ENCODE measurements at places on chromosomes 2 and 18.

- no peak for DNase-seq
These were observed 20.1 kb upstream of the ACMSD start for GRCh38 chr2:134818321-134818720.

DNA sequence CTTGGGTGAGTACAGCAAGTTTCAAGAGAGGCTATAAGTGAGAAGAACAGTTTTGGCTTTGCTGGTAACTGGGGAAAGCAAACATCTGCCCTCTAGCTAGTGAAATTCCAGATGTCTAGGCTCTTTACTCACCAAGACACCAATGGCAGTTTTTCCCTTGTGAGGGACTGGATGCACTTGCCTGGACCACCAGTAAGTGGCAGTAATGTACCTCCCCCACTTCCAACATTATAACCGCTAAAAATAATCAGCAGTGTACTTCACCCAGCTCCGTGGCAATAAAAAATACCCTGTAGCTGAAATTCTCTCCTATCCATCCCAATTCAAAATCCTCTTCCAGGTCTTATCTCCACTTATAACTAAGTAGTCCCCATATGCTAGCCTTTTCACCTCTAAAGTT, 383.9 kb downstream of the ARHGAP15 start:
- no peak for DNase-seq

GRCh38 chr2:176769021-176769420, 443.6 kb upstream of the HNRNPA3 start:
- DNase-seq: no peak

DNA sequence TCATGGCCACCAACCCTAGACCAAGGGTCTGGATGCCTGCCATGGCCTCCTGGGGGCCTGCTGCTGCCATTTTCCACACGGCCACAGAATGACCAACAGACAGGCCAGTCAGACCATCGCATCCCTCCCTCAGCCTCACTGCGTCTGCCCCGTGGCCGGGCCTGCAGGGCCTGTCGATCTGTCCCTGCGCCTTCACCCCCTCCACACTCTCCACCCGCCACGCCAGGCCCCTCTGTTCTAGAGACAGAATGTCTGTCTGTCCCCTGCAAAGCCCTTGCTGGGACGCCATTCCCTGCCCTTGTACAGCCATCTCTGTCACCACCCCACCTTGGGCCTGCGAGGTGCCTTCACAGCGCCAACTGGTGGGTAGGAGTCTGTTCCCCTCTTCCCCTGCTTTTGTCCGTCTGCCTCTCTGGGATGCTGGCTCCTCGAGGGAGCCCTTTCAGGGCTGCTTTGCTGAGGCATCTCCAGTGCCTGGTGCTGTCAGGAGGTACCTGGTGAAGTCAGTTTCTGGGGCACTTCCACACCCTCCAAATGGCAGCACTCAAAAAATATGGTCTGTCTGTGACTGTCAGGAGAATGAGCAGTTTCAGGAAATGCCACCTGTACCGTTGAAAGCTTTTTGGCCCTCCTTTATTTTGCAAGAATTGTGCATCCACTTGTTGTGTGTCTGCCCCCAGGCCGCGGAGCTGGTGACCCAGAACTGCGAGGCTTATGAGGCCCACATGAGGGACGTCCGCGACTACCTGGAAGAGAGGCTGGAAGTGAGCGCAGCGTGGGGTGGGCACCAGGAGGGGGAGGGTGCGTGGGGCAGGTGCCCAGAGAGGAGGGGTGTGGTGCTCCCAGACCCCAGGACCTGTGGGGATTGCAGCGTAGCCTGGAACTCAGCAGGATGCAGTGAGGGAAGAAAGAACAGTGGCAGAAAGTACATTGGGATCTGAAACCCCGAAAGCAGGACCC, 6.7 kb upstream of the ESPNL start:
- no peak for DNase-seq

- no peak for DNase-seq
These were observed 134.7 kb downstream of the LYPD6B start for GRCh38 chr2:149173220-149173619.

GRCh38 chr2:67773851-67774250, 289.0 kb downstream of the C1D start:
- DNase-seq: no peak

DNA sequence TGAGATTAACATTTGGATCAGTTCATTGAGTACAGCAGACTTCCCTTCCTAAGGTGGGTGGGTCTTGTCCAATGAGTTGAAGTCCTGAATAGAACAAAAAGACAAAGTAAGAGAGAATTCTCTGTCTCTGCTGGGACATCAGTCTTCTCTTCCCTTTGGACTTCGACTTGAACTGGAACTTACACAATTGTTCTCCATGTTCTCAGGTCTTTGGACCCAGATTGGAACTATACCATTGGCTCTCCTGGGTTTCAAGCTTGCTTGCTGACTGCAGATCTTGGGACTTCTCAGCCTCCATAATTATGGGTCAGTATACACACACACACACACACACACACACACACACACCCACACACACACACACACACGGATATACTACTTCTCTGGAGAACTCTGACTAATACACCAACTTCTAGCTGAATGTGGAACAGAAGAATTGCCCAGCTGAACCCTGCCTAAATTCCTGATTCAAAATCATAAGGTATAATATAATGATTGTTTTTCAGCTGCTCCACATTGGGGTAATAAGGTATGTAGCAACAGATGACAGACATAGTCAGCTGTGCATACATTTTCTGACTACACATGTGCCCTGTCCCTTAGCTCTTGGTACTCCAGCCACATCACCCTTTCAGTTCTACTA, 214.0 kb downstream of the TGIF1 start:
- DNase-seq: no peak

DNA sequence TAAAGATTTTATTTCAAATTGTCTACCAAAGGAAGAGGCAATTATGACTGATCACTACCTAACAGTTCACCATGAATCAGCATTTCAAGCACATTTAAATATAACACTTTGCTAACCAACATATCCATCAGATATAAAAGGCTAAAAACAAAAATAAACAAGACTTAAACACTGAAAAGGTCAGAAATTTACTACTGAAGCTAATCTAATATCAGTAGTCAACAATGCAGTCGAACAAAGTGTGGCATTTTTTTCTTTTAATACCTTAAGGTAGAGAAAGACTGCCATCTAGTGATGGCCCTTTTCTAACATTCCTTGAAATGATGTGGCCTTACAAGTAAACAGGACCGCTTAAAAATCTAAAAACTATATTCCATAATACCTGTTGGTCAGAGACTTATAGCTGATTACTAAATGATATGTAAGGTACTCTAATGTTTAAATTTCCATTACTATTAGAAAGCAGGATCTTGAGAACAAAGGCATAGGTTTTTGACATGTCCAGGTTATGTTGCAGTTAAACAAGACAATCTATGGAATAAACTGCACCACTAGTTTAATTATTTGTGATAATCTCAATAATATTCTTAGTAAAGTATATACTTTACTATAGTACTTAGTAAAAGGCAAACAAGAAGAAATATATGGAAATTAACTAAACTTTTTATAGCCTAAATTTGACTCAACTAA, 80.0 kb downstream of the EXOC6B start:
- DNase-seq: no peak

DNA sequence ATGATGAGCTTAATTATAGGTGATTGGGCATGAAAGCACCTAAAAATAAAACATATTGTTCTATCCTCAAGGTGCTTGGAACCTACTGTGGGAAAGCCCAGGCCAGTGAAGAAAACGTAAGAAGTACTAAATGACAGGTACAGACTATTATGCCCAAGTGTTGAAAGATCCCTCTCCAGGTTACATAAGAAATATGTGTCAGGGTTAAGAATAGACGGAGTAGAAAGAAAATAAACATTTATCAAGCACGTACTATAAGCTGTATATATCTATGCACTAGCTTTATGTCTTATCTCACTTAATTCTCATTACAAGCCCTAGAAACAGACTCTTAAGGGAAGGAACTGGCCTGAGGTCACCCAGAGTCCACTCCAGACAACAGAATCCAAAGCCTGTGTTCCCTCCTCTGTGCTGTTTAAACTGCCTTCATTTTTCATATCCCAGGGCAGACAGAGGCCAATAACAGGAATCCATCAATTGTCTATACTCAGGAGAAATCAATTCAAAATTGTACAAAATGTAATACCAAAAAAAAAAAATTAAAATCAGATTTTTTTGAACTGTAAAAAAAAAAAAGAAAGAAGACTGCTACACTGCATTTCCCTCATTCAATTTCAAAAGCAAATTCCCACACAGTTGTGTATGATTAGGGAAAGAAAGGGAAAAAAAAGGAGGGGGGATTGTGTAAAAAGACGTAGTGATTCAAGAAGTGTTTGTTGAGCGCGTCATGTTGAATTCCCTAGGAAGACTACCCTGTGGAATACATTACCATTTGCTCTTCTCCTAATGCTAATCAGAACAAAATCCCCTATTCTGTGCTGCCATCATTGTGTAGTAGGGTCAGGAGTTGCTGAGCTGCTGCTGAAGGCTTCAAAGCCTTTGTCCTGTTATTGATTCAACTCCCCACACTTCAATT, 156.3 kb downstream of the IRS1 start:
- no peak for DNase-seq

GRCh38 chr2:60331115-60331809, 222.2 kb downstream of the BCL11A start:
- DNase-seq: no peak

DNA sequence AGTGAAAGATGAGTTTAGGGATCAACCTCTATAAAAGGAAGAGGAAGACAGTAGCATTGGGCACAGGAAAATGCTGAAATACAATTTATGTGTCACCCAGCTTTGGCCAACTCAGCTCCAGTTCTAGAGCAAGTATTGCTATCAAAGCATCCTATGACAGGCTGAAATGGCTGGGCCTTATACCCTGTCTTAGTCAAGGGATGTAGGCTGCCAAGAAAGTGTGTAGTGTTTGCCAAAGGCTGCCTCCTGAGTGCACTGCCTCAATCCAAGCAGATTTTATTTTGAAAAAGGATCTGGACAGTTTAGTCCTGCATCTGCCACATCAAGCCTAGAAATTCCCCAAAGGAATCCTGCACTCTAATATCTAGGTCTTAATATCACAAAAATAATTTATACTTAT, 359.9 kb upstream of the ZC3H15 start:
- no peak for DNase-seq

DNA sequence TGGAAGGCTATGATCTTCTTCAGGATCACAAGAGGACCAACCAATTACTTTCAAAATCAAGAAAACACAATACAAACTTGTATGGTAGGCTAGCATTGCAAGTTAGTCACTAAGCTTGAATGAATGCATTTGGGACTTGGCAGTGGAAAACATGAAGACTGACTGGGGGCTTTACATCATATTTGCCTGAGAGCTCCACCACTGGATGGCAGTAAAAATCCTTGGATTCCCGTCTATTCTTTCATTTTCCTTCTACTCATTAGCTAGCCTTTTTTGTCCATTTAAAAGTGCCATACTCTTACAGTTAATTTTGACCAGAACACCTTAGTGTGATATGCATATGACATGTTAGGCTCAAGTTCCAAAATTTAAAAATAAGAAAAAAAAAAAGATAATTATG, 63.5 kb upstream of the RASGRP3 start:
- DNase-seq: no peak

DNA sequence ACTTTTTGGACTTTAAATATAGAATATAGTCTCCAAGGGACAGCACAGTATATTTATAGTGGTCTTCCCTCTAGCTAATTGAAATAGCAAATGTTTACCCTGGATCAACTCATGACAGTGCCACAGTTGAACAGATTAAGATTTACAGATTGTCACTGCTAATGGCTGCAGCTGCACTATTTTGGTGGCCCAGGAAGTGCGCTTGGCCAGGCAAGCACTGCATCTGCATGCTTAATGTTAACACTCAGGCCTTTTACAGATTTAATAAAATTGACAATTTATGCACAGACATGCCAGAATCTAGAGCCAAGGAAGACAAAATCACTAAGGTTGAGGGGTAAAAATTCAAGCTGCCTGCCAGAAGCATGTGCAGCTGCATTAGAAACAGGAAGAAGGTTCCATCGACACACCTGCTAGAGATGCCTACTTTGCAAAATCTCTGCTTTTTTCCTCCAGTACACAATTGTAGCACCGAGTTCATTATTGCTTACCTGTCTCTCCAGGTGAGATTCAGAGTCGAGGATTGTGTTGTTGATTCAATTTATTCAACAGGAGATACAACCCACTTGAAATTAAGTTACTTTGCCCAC, 1042.3 kb upstream of the NRXN1 start:
- DNase-seq: no peak

GRCh38 chr2:25207078-25207545, 38.7 kb upstream of the POMC start:
- DNase-seq: no peak

GRCh38 chr2:70087702-70088597, 673 bp downstream of the PCBP1 start:
- no peak for DNase-seq

- DNase-seq: no peak
These were observed 307.4 kb upstream of the KLHL29 start for GRCh38 chr2:23077596-23077995.

DNA sequence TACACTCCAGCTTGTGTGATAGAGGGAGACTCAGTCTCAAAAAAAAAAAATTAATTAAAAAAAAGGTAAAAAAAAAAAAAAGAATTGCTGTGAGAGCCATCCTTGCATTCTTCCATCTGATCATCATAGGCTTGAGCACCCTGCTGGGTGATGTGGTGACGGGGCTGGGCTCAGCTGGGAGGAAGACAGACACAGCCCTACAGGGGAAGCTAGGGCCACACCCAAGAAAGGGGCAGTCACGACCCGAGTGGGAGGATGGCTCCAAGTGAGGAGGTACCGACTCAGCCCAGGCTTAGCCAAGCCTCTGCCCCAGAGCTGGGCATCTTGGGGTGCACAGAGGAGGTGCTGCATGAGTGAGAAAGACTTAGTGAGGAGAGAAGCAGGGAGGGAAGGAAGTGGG, 165.5 kb downstream of the SH3RF3 start:
- DNase-seq: no peak

- no peak for DNase-seq
These were observed 72.3 kb downstream of the LDLRAD4 start for GRCh38 chr18:13290856-13291271.

DNA sequence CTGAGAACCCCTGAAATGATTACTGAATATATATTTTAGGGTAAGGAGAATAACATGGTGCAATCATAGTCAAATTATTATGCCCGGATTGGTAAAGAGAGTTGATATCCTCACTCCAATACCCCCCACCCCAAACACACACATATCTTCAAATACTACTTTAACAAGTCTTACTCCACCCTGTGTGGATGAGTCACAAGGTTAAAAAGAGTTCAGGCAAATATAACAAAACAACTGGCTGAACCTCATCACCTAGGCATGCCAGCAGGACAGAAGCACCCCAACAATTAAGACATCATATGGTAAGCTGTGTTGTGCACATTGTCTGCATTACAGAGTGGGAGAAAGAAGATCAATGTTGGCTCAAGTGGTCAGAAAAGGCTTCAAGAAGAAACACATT, 857.4 kb downstream of the TDRD15 start:
- DNase-seq: no peak

Data from activated CD8-positive, alpha-beta memory T cell treated with anti-CD3 and anti-CD28 coated beads for 1 hour (primary cell).